ENCODE measurements at places on chromosomes 12 and 14.

GRCh38 chr12:26162174-26162573 is 33.2 kb upstream of the SSPN start:
- no peak for DNase-seq

GRCh38 chr12:32083489-32083888 is 23.2 kb upstream of the BICD1 start:
- no peak for DNase-seq

- no peak for DNase-seq
These were observed 11.4 kb downstream of the RPS6KL1 start for GRCh38 chr14:74911704-74912103.

DNA sequence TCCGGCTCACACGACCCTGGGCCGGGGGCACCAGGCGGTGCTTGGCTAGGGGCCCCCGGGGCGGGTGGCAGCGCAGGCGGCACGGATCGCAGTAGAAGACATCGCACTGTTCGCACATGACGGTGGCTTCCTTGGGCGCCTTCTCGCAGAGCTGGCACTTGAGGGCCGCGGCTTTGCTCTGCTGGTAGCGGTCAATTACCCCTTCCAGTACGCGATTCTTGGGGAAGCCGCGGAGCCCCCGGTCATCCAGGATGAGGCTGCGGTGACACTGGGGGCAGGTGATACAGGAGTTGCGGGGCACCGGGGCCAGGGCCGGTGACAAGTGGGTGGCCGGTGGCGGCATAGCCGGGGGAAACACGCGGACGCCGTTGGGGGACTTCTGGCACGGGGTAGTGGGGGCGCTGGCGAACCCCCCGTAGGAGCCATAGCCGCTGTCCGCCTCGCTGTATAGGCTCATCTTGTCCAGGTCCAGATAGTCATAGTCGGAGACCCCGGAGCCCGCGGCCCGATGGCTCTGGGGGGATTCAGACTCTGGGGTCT is 553 bp downstream of the TRIM9 start:
- peak; percentile 52 for DNase-seq

DNA sequence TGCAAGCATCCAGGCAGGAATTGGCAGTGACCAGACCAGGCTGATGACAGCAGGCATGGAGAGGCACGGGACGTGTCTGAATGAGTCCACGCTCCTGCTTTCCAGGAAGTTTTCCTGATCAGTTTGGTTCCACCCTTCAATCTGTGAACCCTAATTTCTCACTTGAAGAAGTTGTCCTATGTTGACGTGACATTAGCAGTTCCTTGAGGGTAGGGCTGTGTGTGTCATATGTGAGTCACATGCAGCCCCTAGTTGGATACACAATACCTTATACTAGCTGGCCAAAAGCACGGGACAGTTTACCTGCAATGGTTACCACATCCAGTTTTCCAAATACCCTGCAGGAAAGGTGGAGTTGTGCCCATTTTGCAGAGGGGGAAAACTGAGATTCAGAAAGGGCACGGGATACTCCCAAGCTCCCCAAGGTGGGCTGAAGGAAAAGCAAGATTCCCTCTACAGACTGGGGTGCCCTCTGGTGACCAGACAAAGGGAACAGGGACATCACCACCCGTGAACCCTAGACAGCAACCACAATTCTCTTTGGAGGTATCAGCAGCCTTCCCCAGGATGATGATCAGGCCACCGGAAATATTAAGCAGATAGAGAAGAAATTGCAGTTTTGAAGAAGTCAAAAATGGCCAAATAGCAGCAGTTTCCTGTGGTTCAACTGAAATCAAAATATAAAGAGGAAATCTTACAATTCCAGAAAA is 194.5 kb downstream of the PHETA1 start:
- no peak for DNase-seq

DNA sequence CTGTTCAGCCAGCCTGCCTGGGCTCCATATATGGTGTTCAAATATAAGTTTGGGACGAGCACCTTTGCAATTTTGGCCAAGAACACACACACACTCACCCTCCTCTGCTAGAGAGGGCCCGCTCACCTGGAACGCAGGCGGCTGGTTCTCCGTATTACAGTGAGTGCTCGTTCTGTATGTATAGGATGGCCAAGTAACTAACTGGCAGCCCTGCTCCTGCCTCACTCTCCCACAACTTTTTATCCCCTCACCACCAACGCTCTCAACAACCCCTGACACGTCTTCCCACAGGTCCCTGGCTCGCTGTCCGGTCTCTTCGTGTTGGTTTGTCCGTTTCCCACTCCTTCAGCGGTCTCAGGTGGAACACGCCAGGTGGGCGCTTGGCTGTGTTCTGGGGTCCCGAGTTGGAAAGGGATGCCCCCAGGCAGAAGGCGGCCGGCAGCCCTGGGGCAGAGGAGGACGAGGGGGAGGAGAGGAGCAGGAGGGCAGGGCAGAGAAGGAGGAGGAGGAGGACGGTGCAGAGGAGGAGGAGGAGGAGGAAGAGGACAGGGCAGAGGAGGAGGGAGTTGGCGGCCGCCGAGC is 398 bp upstream of the MSRB3 start:
- no peak for DNase-seq

- no peak for DNase-seq
These were observed 227.7 kb downstream of the NOVA1 start for GRCh38 chr14:26370115-26370514.

DNA sequence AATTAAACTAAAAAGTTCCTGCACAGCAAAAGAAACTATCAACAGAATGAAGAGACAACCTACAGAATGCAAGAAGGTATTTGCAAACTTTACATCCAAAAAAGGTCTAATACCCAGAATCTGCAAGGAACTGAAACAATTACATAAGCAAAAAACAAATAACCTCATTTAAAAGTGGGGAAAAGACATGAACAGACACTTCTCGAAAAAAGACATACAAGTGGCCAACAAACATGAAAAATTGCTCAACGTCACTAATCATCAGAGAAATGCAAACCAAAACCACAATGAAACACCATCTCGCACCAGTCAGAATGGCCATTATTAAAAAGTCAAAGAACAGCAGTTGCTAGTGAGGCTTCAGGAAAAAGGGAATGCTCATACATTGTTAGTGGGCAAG is 15.2 kb downstream of the PDE6H start:
- no peak for DNase-seq

DNA sequence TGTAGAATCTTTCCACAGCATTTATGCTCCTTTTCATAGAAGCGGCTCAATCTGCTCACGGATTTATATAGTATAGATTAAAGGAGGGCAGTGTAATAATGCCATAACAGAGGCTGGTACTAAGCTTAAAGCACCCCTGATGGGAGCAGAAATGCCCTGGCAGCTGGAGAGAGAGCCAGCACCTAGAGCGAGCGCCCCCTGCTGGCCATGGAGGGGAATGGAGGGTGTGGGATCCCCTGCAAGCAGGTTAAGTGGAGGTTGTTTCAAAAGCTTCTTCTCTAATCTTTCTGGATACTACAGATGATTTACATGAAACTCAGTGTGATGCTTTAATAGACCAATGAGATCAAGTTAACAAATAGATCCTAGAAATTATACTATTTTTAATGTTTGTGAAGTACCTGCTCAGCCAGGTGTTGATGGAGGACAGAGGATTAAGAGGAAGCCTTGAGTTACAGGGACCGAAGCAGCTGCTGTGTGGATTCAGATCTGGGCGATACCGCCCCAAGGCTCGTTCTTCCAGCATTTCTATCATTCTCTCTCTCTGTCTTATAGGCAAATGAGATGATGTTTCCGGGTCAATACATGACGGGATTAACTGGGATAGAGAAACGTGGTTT is 1519.3 kb upstream of the TMEM132C start:
- DNase-seq: no peak

DNA sequence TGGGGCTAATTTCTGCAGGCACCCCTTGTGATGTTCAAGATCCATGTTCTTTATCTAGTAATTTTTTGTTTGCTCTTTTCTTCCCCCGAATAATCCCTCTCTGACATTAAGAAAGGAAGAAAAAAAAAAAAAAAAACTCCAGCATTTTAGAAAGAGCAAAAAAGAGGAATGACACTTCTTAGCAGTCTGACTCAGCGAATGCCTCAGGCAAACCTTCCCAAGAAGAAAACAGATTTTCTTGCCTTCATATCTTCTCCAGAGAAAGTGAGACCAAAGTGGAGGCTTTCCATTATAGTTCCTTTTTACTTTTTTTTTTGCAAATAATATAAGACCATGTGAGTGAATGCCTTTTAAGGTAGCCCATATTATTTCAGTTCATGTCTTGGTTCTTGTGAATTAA is 479.0 kb upstream of the SYT1 start:
- DNase-seq: no peak

GRCh38 chr12:85559536-85559935 is 276.7 kb downstream of the RASSF9 start:
- DNase-seq: no peak

- no peak for DNase-seq
These were observed 207.3 kb downstream of the SSPN start for GRCh38 chr12:26402648-26403047.

GRCh38 chr14:94117856-94118255 is 7.3 kb downstream of the IFI27 start:
- no peak for DNase-seq

- DNase-seq: no peak
These were observed 454.1 kb upstream of the DCN start for GRCh38 chr12:91636721-91637120.

DNA sequence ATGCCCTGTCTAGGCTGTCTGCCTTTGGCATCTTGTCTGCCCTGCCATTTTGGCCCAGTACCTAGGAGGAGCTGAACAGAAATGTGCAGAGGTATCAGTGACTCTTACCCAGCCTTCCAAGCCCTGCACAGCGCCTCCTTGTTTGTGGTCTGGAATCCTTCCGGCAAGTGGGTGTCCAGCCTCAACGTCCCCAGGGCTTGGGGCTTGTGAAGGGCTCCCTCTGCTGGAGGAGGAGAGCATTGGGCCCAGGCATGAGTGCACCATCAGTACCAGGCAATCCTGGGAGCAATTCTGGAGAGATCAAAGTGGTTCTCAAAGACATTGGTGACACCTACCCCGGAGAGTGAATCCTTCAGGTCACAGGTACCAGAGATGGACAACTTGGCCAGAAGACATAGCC is 2.4 kb upstream of the TCL1B start:
- no peak for DNase-seq

- no peak for DNase-seq
These were observed 22.3 kb upstream of the STK38L start for GRCh38 chr12:27221625-27222387.

- DNase-seq: no peak
These were observed 19.1 kb downstream of the TSPAN11 start for GRCh38 chr12:30945443-30946164.

GRCh38 chr14:102734436-102734835 is 42.8 kb upstream of the TRAF3 start:
- DNase-seq: no peak

DNA sequence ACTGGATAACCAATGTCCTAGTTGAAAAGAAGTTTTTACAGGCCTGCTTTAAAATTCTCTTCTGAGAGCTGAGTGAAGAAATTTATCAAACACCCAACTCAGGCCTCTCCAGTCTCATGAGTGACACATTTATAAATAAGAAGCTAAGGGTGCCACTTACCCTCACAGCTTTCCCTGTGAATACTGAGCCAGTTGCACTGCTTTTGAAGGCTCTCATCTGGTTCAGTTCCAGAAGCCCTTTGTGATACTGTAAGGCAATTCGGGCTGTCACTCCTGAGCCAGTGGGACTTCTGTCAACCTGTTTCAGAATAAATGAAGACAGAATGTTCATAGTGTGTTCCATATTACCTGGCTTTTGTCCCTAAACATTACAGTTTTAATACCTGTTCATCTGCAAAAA is 8.5 kb downstream of the L3HYPDH start:
- no peak for DNase-seq

GRCh38 chr12:3871356-3871755 is 1.8 kb downstream of the PARP11 start:
- no peak for DNase-seq

GRCh38 chr12:26282339-26282940 is 87.1 kb downstream of the SSPN start:
- no peak for DNase-seq

- no peak for DNase-seq
These were observed 205.8 kb upstream of the SLC16A7 start for GRCh38 chr12:59389968-59390576.

DNA sequence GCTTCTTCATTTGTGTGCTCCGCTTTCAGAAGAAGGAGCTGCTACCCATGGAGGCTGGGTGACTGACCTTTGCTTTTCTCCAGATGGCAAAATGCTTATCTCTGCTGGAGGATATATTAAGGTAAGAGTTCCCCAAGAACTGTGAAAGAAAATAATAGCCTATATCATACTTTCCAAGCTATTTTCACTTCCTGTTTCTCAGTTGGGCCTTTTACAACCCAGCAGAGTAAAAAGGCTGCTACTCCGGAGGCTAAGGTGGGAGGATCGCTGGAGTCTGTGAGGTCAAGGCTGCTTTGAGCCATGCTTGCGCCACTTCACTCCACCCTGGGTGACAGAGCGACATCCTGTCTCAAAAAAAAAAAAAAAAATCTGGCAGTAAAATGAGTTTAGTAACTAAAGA is 82.1 kb downstream of the APAF1 start:
- DNase-seq: no peak

- DNase-seq: no peak
These were observed 70.6 kb downstream of the C14orf132 start for GRCh38 chr14:96109596-96110355.

GRCh38 chr12:99670635-99671034 is 23.1 kb downstream of the GARIN6 start:
- DNase-seq: no peak

- no peak for DNase-seq
These were observed 7.4 kb downstream of the NKX2-1 start for GRCh38 chr14:36512585-36513003.

GRCh38 chr14:57382283-57382682 is 8.1 kb upstream of the NAA30 start:
- DNase-seq: no peak

GRCh38 chr14:91374287-91374878 is 43.2 kb downstream of the CCDC88C start:
- no peak for DNase-seq

DNA sequence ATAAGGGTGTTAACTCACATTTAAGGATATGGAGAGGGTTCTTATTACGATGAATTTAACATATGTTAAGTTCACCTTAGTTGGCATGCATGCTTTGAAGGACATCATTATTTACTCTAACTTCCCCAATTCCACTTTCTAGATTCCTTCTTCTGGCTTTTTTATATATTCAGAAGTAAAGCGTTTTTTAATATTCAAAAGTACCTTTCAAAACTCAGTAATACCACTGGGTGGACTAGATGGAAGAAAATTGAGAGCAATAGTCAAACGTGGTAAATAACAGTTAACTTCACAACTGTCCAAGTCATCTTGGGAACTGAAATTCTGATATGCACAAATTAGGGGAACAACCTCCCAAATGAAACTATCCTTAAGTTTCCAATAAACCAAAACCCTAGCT is 9.1 kb downstream of the SINHCAF start:
- no peak for DNase-seq

- DNase-seq: no peak
These were observed 84.9 kb downstream of the ASCL4 start for GRCh38 chr12:107859367-107859766.

GRCh38 chr14:103384450-103385151 is 614 bp upstream of the MARK3 start:
- no peak for DNase-seq

DNA sequence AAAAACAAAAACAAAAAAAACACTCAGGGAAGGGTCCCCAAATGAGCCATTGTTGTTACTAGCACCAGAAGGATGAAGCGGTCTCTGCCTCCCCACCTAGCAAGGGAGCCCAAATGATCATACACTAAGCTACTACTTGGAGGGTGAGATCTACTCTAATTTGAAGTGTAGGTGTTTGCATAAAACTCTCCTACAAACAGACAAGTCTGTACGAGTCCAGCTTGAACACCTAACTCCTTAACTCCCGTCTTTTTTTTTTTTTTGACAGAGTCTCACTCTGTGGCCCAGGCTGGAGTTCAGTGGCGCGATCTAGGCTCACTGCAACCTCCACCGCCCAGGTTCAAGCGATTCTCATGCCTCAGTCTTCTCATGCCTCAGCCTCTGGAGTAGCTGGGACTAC is 132.6 kb downstream of the PPM1H start:
- no peak for DNase-seq

Measured in nucleus accumbens (tissue), 56 donors.